ENCODE measurements at places on chromosomes 16 and 17.

DNA sequence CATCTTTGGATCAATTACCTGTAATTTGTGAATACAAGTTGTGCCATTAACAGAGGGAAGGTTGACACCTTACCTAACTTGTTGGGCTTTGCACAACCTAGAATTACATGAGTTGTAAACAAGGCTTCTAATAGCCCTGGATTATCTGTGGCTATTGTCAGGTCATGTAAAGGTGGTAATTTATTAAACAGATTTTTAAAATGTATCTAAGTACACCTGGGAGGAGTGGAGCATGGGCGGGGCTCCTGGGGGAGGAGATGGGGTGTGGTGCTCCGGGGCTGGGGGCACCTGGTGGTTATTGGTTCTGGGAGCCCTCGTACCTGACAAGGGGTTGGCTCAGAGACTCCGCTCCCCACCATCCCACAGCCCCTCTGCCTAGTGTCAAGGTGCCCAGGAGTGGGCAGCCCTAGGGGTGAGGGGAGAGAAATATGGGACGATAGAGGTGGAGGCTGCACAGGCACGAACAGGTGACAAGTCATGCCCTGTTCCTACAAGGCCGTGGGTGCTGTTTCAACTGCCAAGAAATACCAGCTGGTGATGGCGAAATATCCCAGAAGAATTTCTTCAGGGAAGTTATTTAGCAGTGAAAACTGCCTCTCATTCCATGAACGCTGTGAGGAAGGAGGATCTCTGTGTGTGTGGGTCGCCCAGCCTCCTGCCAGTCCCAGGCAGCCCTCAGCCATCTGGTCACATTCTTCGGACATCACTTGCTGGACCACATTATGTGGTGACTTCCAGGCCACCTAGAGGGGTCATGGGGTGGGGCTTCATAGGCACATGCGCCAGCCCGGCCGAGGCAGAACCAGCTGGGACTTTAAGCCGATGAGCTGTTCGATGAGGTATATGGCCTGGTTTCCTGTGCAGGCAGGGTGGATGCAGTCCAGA is 55.5 kb upstream of the IRX3 start:
- DNase-seq = no peak

- no peak for DNase-seq
Observed at GRCh38 chr16:21989133-21989532, 11.8 kb downstream of the PDZD9 start.

DNA sequence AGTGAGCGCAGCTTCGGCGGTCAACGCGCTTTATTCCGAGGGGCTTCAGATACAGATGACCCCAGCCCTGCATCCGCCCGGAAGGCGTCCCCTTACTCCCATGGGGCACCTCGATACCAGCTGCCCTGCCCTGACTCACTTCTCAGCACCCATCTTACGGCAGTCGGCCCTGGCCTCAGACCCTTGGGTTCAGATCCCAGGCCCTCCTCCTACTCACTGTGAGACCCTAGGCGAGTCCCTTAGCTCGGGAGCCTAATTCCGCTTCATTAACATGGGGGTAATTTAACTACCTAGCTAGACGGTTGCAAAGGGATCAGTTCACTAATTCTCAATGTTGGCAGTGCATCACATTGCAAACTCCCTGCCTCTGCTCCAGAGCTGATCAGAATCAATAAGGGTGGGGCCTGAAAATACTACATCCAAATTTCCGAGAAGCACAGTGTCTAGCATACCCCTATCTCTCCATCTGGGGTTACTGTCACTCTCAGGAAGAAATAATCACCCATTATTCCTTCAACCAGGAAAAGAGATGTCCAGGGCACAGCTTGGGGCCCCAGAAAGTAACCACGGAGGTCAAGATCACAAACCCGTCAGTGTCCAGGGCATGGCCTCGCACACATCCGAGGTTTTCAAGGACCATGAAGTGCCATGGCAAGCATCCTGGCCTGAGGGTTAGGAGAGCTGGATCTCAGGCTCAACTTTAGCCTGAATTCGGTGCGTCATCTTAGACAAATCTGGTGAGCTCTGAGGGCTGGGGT is 415 bp upstream of the FLOT2 start:
- no peak for DNase-seq

DNA sequence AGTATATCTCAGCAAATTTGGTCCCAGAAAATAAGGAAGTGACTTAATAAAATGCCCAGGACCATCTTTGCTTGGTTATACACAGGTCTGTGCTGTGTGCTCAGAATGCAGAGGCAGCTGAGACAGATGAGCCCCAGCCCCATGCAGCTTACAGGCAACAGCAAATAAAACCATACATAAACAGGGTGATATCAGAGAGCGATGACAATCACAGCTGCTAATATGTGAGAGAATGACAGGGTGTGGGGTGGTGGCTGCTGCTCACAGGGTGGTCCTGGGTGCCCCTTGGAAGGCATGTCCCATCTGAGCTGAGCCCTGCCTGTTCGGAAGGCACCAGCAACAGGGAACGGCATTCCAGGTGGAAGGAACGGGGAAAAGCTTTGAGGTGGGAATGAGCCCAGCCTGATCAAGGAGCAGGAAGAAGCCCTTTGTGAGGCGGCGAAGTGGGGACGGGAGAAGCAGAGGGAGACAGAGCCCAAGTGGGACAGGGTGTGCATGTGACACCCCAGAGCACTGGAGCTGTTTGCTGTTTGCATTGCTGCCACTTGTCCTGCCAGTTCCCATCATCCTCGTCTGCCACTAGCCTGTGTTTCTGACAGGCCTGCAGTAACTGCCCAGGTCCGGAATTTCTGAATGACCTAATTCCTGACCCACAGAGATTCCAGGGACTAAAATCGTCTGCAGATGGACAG is 150.5 kb downstream of the KATNIP start:
- DNase-seq = no peak

- no peak for DNase-seq
Observed at GRCh38 chr17:59762049-59762823, 54.8 kb downstream of the VMP1 start.

- DNase-seq = no peak
Observed at GRCh38 chr16:55142405-55142804, 181.6 kb upstream of the IRX6 start.

GRCh38 chr16:65964752-65965151 is 401.7 kb upstream of the CDH5 start:
- DNase-seq = no peak

DNA sequence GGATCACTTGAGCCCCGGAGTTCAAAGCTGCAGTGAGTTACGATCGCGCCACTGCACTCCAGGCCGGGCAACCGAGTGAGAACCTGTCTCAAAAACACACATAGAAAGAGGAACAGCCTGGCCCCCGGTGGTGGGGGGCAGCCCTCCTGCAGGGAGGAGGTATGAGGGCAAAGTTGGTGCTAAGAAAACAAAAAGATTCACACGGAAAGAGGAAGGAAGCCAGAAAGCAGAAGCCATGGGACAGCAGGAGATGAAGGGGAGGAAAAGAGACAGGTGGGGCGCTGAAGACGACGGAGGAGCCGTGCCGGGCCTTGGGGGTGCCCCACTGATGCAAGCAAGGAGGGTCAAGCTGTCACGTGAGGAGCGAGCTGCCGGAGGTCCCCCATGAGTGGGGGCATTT is 8.2 kb upstream of the C16orf74 start:
- no peak for DNase-seq

DNA sequence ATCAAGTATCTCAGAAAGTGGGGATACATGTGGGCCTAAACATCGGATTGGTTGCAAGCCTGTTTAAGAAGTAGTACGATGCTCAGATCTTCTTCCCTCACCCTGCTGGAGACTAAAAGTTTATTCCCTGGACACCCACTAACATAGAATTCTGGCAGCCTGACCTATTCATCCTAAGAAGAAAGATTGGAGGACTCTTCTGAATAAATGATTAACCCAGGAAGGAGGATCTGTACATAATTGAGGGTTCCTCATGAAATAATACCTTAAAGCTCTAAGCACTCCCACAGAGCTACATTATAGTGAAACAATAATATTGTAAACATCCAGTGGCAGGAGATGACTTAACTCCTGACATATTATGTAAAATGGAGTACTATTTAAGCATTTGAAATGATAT is 111.7 kb downstream of the NLK start:
- no peak for DNase-seq

DNA sequence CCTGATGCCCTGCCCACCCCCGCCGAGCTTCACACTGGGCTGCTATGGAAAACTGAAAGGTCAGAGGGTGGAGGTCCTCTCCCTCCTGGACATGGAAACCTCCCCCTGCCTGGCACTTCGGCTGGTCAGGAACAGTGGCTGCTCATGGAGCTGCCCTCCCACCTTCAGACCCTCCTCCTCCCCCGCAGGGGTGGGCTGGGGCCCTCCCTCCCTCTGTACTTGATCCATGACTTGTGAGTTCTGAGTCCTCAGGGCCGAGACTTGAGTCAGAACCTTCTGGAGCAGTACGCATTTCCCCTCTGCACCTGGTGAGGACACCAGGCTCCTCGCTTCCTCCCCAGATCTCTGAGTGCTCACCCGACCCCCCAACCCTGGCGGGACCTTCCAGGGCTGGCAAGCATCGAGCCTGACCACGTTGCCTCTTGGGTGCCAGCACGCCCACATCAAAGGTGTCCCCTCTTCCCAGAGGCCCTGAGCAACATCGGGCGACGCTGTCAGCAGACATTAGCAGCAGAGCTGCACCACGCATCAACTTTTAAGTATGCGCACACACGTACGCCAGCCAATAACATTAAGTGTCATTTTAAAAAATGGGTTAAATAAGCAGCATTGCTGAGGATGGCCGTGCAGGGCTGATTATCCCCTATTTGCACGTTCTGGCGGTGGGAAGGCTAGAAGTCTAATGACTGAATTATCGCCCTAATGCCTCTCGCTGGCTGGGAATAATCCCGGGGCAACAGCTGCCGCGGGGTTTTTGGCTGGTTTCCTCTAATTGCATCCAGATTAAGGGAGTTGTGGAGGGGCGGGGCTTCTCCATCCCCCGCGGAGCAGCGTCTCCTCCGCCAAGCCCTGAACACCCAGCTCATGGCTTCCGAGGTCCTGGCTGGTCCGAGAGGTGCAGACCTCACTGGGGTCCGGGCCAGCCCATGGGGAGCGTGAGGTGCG is 98.0 kb downstream of the TBC1D16 start:
- no peak for DNase-seq

DNA sequence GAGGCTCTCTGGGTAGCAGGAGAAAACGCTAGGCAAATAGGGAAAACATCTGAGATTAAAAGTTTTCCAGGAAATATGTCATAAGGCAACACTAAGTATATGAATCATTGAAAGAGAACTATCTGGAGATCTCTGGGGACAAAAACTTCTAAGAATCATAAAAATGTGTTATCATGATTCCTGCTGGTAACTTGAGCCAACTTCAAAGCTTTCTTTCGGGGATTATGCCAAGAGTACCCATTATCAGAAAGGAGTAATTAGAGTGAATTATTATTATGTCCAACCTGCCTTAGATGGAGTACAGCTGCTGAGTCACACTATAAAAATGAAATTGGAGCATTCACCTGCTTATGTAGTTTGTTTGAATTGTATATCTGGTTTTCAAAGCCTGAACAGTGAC is 488.5 kb upstream of the SOX9 start:
- no peak for DNase-seq

GRCh38 chr17:76544546-76545365 is 4.9 kb downstream of the PRCD start:
- DNase-seq = no peak

- no peak for DNase-seq
Observed at GRCh38 chr17:3691617-3692067, 4.3 kb downstream of the P2RX5 start.

DNA sequence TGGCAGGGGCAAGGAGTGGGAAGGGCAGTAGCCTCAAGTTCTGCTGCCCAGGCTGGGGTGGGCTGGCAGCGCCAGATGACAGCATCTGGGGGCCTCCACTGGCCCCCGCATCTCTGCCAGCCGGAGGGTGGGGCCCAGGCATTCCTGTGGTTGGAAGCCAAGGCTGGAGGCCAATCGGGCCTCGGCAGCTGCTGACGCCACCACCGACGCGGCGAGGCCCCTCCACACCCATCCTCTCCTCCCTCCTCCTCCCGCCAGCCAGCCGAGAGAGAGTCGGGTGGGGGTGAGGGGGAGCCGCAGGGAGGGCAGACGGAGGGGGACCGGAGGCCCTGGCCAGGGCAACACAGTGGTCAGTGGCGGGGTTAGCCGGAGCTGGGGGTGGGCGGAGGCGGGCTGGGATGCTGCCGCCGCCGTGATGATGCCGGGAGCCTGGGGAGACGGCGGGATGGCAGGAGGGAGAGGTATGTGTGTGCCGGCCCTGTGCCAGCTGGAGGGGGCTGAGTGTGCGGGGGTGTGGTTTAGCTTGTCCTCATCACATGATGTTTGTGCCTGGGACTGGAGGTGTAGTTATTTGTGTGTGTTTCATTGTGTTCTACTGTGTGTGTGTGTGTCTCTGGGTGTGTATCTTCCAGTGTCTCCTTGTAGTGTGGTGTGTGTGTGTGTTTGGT is 36.6 kb downstream of the ARHGAP23 start:
- no peak for DNase-seq

- DNase-seq = no peak
Observed at GRCh38 chr16:70577256-70577698, 53.7 kb downstream of the SF3B3 start.

GRCh38 chr16:57163842-57164241 is 22.0 kb downstream of the PSME3IP1 start:
- DNase-seq = no peak

- no peak for DNase-seq
Observed at GRCh38 chr17:62807812-62808575, at the start of gene MARCHF10. Gene MARCHF10, minus strand, starts transcription at chr17:62808314. Its CDS starts 6,579 bp downstream, at chr17:62801735.

GRCh38 chr16:84768808-84769197 is 51.0 kb upstream of the CRISPLD2 start:
- no peak for DNase-seq

DNA sequence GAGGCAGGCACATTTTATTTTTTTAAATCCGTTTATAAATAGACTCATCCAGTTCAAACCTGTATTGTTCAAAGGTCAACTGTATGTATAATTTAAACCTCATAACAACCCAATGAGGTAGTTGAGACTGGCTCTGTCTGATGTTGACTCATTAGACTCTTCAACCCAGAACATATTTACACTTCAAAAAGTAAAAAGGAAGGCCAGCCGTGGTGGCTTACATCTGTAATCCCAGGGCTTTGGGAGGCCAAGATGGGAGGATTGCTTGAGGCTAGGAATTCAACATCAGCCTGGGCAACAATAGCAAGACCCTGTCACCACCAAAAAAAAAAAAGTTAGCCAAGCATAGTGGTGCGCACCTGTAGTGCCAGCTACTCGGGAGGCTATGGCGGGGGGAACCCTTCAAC is 32.5 kb upstream of the DHRS7B start:
- no peak for DNase-seq

DNA sequence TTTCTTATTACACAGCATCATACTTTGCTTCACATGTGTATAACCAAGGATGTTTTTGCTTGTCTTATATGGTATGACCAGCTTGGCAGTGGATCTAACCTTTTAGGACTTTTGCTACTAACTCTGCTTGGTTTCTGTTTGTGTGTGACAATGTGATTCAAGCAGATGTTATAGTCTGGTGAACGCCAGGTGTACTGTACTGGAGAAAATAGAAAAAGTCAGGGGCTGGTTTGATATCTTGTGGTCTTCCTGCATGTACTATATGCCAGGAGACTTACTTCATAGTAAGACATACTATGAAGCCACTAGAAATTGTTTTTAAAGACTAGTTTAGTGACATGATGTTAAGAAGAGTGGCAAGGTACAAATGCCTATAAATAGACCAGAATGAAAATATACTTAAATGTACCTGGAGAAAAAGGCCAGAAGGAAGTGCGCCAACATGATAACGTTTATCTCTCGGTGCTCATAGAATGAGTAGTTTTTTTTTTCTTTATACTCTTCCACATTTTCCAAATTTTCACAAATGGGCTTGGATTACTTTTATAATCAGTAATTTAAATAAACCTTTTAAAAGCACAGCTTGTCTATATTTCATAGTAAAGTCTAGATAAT is 112.3 kb downstream of the PRKCA start:
- no peak for DNase-seq

- DNase-seq = no peak
Observed at GRCh38 chr16:68746951-68747350, 9.9 kb downstream of the CDH1 start.

- DNase-seq = no peak
Observed at GRCh38 chr17:11406716-11407115, 165.7 kb downstream of the SHISA6 start.
